Cerebellar nuclear complex (tissue), 1 donor: ENCODE measurements at places on chromosomes 3 and 15.

DNA sequence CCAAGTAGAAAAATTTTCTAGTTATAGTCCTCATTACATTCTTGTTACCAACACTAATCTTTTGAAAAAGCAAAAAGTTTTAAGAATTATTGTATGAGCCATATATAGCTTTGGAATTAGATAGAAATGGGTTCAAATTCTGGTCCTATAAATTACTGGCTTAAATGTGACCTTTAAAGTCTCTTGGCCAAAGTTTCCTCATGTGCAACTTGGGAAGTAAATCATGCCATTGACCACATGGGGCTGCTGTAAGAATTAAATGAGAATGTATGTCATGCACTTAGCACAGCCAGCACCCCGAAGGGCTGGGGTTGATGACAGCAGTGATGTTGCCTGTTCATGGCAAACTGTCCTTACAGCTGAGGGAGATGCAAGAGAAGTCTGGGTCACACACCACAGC, 108.3 kb downstream of the TOP2B start:
- no peak for DNase-seq

GRCh38 chr15:66803182-66803729, 101.2 kb downstream of the SMAD6 start:
- no peak for DNase-seq

- no peak for DNase-seq
Observed at GRCh38 chr15:60476713-60477112, 2.2 kb downstream of the ICE2 start.

DNA sequence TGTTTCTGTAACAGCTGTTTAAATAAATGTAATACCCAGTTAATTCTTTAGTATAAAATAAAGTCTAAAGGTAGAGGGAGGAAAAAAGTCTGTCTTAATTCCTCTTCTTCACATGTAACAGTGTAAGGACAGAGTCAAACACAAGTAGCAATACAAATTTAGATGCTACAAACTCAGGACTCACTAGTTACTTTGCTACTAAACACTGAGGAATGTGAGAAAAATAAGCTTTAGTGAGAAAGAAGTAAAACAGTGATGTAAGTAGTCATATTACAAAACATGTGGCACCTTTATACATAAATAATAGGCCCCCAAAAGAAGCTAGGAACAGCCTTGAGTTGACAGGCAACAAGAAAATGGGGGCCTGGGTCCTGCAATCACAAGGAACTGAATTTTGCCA, 113.0 kb downstream of the TBC1D5 start:
- DNase-seq = no peak

DNA sequence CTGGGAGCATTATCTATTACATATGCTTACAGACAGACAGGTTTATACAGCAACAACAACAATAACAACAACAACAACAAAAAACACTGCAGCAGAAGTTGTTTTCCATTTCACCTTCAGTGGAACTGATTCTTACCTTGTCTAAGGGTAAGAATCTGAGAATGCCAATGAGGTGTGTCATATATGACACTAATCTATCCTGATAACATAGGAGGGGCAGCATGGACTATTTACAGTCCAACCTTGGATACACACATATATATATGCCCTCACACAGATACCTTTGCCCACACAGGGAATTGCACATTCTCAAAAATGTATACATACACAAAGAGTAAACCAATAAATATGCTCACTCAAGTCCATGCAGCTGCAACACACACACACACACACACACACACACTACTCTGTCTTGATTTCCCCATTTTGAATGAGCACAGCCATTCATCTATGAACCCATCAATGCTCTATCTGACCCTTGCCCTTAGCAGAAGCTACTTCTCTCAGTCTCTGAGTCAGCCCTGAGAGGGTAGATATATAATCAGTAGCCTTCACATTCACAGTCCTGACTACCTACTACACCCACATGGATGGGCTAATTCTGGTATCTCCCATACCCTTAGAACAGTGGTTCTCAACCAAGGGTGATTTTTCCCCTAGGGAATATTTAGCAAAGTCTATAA, 9.7 kb upstream of the TRANK1 start:
- DNase-seq = no peak

GRCh38 chr3:100536093-100536492, 43.7 kb downstream of the TMEM45A start:
- DNase-seq = no peak
